Hair follicular keratinocyte (primary cell): ENCODE measurements at places on chromosomes 6 and 20. TPM values are rescaled to one million over a fixed set of nuclear protein-coding genes. Genes with fewer than 3 reads are reported as not detected.

Gene PLA2G7
- 0.04 and 0.78 TPM in 2 replicates for total RNA-seq

Gene SLC18B1
- 10.3 and 16.2 TPM in 2 replicates for total RNA-seq

Gene PAK5
- not detected in 2 replicates for total RNA-seq

Gene CTCFL
- not detected in 2 replicates for total RNA-seq

Gene CDH4
- 2.2 and 9.3 TPM in 2 replicates for total RNA-seq

Gene CLVS2
- total RNA-seq, result not detected in 2 replicates

Gene CRNKL1
- 13.3 and 16.4 TPM in 2 replicates for total RNA-seq

Gene LTB
- 0.49 and 1.5 TPM in 2 replicates for total RNA-seq

Gene LINC00237
- not detected in 2 replicates for total RNA-seq

Gene ASIP
- not detected in 2 replicates for total RNA-seq

Gene KHDC1L
- not detected in 2 replicates for total RNA-seq

Gene SLC32A1
- total RNA-seq, result not detected in 2 replicates

Gene UST
- total RNA-seq, result 4.3 and 9.3 TPM in 2 replicates

Gene MOG
- total RNA-seq, result not detected in 2 replicates

Gene ADGRF4
- total RNA-seq, result 2.6 and 3.1 TPM in 2 replicates

Gene DPPA5
- total RNA-seq, result not detected in 2 replicates

Gene SNX3
- 117 and 119 TPM in 2 replicates for total RNA-seq
